ENCODE measurements at places on chromosomes 6 and 20.

- peak; percentile 25 for DNase-seq
Observed at GRCh38 chr20:57748601-57749130, 38.9 kb upstream of the PMEPA1 start.

GRCh38 chr20:32224463-32224862 is 16.8 kb downstream of the POFUT1 start:
- no peak for DNase-seq

- no peak for DNase-seq
Observed at GRCh38 chr6:154893917-154894316, 101.2 kb upstream of the TIAM2 start.

DNA sequence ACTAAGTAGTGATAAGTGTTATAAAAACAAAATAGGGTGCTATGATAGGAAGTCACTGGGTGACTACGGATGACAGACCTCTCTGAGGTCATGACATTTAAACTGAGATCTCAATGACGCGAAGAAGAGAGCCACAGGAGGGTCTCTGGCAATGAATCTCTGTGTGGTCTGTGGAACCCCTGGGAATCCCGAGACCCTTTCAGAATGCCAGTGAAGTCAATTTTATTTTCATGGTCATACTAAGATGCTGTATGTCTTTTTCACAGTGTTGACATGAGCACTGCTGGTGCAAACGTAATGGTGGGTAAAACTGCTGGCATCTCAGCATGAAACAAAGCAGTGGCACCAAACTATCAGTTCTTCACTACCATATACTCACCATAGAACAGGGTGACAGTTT is 155.0 kb downstream of the GJA10 start:
- DNase-seq: no peak

GRCh38 chr6:157181649-157182048 is 141.7 kb downstream of the TMEM242 start:
- no peak for DNase-seq

DNA sequence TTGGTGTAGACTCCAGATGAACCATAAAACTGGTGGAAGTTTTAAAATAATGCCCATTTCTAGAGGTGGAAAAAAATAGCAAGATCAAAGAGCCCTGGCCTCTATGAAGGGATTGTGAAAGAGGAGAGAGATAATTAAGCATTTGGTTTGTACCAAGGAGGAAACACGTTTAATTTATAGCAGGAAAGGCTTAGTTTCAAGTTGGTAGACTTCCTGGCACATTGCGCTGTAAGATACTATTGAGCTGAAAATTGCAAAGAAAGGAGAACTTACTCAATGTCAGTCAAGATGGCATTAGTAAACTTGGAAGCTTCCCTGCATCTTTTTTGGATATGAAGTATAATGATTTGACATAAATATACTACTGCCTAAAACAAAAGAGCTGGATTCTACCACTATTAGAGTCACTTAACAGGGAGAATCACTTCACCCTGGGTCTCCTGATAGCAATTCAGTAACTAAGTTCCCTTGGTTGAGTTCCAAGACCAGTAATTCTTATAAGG is 24.4 kb downstream of the MARCKS start:
- DNase-seq: no peak

- DNase-seq: no peak
Observed at GRCh38 chr20:37760322-37760721, 66.5 kb downstream of the CTNNBL1 start.

DNA sequence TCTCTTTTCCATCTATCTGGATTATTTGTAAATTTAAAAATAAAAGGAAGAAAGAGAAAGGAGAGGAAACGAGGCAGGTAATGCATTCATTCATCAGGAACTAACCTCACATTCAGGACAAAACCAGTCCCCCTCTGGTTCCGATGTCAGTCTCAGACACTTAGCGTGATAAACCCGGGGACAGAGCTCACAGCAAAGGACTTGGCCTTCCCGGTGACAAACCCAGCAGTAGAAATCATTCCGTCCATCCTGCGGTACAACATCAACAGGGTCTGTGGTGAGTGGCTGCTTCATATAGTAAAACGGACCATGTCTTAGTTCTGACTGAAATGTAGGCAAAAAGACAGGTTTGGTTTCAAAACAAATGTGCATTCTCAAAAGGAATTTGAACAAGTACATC is 57.9 kb downstream of the ZMYND8 start:
- no peak for DNase-seq

- DNase-seq: no peak
Observed at GRCh38 chr6:123418071-123418470, 218.7 kb downstream of the TRDN start.

- no peak for DNase-seq
Observed at GRCh38 chr6:118829817-118830478, 64.0 kb upstream of the ASF1A start.

DNA sequence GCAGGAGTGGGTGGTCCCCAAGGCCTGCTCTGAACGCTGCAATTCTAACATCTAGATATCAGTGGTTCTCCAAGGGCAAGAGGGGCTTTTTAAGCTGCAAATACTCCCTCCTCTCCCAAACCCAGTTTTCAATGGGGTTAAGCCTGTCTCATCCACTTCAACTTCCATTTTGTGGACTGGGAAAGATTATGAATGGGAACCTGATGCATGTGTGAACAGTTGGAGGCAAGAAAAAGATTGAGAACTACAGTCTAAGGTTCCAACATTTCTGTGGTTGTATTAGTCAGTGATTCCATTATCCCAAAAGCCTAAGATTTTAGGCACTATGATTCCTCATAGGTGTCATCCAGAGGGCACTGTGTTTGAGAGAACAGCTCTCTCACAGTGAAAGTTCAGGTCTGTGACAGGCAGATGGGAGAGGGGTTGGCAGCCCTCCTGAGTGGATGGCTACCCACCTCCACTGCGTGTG is 53.7 kb downstream of the HNF4A start:
- DNase-seq: no peak

DNA sequence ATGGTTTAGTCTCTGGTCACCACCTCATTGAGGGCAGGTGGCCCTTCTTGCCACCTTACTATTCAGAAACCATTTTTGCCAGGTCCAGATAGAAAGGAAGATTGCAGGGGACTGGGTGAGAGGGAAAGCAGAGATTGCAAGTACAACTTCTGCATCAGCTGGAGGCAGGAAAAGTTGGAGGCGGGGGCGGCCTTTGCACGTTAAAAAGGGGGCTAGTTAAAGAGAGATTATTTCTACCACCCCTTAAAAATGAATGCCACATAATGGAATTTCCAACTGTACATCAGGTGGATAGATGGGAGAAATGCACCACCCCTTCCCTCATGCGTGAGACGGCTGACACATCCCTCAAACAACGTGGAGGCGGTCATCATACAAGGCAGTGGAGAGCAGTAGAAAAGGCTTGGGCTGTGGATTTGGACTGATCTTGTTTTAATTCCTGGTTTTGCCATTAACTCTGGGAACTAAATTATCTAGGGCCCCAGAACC is 95.4 kb upstream of the CNKSR3 start:
- DNase-seq: no peak

DNA sequence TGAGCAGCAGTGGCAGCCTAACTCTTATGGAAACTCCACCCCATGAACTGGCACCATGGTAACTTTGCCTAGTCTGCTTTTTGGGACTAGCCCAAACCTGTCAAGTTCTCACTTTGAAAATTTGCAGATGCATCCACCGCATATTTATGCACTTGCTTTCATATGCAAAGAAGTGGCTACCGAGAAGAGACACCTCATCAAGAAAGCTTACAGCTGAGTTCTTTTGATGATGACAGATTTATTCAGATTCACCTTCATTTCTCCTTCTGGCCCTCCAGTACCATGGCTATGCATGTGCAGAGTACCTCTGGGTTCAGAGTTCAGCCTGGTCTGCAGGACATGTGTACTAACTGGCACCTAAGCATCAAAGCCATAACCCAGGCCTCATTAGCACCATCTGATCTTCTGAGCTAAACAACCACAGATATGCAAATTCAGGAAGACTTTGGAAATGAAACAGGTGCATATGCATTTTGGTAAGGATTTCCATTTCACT is 154.3 kb upstream of the TENT5A start:
- no peak for DNase-seq

DNA sequence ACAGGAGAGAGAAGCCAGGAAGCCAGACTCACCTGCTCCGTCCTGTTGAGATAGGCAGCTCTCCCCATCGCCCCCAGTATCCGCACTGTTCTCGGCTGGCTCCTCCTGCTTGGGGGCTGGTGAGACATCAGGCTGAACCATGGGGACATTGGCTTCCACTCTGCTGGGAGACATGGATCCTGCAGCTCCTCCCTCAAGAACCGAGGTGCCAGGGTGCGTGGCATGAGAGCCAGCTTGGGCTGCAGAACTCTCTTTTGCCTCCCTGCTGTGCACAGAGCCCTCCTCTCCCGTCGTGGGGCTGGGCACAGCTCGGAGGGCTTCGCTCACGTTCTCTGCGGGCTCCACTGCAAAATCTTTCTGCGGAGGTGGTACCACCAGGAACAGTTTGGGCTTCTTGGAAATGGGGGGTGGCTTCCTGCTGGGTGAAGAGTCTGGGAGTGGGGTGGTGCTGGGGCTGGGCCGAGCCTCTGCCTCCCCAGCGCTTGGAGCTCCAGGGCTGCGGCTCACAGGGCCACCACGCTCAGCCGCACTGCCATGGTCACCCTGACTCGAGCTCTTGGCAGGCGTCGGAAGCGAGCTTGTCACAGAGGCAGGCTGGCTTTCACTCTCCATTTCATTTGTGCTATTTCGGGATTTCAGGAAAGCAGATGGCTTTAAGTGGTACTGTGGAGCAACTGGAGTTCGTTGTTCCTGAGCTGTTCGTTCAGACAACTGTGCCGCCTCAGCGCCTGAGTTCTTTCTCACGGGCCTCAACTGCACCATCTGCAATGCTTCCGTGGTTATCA is 26.5 kb downstream of the HEBP2 start:
- no peak for DNase-seq

GRCh38 chr6:44084231-44085014 is 42.8 kb downstream of the MRPL14 start:
- DNase-seq: no peak

DNA sequence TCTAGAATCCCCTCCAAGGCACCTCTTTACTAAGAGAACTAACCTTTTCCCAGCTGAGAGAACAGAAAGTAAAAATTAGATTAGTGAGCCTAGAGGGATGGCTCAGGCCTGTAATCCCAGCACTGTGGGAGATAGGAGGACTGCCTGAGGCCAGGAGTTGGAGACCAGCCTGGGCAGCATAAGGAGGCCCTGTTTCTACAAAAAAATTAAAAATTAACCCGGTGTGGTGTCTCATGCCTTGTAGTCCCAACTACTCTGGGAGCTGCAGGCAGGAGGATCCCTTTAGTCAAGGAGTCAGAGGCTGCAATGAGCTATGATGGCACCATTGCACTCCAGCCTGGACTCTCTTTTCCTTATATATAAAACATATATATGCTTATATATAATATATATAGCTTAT is 5.5 kb upstream of the OOEP start:
- no peak for DNase-seq

- no peak for DNase-seq
Observed at GRCh38 chr6:118403036-118403435, 145.1 kb upstream of the PLN start.

DNA sequence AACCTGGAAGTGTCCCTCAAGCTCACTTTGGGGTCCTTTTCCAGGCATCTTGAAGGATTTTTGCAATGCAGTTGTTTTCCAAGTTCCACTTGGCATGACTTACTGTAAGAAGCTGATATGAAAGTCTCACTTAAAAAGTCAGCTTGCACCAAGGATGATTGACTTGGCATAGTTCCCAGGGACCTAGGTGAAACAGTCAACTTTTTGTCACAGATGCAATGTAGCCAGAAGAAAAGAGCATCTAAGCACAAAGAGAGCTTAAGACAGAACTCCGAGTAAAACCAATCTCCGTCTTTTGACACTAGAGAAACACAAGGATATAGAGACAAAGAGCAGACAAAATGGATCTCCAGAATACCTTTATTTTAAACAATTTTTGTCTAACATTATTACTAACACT is 2.6 kb upstream of the ZSCAN12 start:
- DNase-seq: no peak

DNA sequence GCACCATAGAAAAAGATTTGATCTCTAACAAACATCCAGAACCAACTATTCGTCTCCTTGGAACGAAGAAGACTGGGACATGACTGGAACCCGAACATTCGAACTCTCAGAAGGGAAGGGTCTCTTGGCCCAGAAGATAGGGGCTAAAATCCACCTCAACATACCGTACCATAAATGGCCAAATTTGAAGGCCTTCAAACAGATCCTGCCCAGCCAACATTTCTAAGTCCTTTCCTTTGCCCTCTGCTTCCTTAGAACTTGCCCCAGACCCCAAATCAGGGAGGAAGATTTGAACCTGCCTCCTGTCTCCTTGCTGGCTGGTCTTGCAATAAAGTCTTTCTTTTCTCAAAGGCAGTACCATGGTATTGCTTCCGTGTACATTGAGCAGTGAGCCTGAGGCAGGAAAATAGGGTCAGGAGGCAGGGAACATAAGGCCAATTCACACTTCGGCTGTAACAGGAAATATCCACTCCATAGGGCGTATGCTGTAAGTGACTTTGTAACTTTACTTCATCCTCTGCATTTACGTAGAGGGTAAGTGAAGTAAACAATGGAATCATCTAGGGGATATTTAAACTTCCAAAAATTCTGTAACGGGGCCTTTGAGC is 1.8 kb upstream of the PXDC1 start:
- DNase-seq: no peak

- DNase-seq: no peak
Observed at GRCh38 chr6:32439139-32439538, 548 bp upstream of the HLA-DRA start.

DNA sequence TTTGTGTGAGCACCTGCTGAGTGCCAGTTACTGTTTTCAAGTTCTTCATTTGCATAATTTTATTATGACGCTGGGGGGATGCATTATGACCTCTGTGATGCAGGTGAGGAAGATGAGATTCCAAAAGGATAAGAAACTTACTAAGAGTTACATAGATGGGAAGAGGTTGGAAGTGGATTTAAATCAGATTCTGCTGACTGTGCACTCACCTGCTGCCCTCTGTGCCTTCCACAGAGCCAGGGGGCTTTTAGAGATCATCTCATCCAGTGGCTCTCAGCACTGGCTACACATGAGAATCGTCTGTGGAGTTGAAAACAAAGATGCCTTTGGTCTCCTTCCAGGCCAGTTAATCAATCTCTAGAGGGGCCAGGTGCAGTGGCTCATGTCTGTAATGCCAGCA is 47.9 kb downstream of the TIAM2 start:
- DNase-seq: no peak

DNA sequence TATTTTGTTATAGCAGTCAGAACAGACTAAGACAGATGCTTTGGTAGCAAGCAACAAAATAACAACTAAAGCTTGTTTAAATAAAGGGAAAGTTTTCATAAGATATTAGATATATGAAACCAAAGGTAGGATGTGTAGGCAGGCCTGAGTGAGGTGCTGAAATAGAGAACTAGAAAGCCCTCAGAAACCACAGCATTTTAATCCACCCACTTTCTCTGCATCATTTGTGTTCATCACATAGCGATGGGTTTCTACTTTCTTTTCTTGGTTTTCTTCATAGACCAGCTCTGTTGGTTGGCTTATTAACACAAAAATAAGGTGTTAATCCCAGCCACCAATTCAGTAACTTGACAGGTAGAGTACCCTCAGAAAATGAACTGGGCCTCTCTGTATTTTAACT is 58.6 kb downstream of the RPS12 start:
- no peak for DNase-seq

- no peak for DNase-seq
Observed at GRCh38 chr6:105302617-105303128, 100.2 kb downstream of the PREP start.
